NCI-H226 (cell line): ENCODE measurements at places on chromosomes 4 and X.

DNA sequence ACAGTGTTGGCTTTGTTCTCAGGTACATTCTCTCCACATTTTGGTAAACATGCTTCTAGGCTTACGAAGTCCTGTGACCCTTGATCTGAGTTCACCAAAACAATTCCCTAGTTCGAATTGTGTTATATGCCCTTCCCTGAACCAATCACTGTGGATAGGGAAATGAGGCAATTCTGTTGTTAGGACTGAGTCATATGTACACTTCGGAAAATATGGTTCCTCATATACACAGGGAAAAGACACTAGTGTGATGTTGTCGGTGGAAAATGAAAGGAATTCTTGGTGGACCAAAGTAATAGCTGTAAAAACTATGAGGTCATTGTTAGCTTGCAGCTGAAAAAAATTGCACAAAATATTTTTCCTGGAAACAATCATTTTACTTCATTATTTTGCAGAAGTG, 46.6 kb upstream of the MAGEC2 start:
- no peak for DNase-seq

DNA sequence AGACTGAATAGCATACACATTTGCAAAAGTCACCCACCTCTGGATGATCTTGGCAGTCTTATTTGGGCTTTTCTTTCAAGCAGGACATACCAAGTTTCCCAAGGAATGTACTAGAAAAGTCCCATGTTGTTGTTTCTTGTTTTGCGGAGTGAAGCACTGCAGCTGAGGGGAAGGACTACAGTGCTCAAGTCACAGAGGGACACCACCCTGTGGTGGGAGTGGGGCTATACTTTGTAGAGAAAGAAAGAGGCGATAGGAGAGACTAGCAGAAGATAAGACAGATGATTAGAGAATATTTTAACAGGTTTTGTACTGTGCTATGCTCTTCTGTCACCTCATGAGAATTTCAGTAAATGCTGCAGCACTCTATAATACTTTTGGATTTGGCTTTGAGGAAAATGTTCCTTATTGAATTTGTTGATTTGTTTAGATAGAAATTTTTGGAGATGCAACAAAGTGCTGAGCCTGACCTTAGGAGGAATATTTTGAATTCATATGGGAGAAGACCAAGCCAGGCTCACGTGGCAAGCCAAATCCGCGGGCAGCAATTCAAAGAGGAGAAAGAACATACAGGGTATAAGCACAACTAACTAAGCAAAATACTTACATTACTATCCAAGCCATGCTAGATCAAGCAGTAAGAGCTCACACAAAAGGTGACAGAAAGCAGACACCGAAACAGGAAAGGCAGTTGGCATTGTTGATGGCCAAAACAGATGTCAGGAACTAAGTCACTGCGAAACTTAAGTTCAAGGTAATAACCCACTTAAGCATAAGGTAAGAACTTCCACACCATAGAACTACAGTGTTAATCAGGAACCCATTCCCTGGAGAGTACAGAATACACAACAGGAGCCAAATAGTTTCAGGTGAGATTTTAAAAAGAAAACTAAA, 280.3 kb upstream of the INTU start:
- no peak for DNase-seq

GRCh38 chrX:17689971-17690409, 47.3 kb upstream of the SCML1 start:
- peak; percentile 10 for DNase-seq

GRCh38 chr4:118810991-118811764, 24.7 kb downstream of the SEC24D start:
- no peak for DNase-seq

GRCh38 chr4:105025263-105026017, 121.2 kb upstream of the TET2 start:
- DNase-seq, result no peak

GRCh38 chrX:16771483-16772398, 14.5 kb upstream of the TXLNG start:
- DNase-seq, result peak; percentile 53

- DNase-seq, result peak; percentile 11
Observed at GRCh38 chrX:20118065-20118824, 1.5 kb upstream of the MAP7D2 start.

- DNase-seq, result no peak
Observed at GRCh38 chrX:45347877-45348276, 147.2 kb upstream of the DIPK2B start.

DNA sequence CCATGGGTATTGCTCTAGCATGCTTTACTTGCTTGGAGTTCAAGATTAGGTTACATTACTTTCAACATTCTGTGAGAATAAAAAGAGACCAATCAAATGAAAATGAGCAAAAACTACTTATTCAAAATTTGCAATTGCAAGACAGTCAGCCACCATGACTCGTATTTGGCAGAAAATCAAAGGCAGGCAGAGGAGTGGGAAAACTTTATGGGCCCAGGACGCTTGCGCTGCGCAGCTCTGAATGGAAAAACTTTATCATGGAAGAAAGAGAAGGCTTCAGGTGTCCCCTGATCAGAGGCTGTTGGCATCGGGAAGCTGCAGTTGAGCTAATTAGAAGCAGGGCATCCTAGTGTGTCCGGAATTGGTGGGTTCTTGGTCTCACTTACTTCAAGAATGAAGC, 250.6 kb downstream of the USP46 start:
- DNase-seq, result no peak

DNA sequence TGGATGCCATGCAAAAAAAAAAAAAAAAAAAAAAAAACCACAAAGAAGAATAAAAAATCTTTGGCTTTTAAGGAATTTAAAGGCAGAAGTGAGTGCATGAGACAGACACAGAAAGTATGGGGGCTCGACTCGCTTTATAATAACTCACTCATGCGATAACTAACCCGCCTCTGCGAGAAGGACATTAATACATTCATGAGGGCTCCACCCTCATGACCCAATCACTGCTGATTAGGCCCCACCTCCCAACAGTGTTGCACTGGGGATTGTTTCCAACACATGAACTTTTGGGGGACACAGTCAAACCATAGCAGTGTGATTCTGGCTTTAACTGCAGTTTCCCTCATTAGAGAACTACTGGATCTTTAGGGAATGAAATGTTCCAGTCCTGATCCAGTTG, 78.1 kb downstream of the QDPR start:
- no peak for DNase-seq

DNA sequence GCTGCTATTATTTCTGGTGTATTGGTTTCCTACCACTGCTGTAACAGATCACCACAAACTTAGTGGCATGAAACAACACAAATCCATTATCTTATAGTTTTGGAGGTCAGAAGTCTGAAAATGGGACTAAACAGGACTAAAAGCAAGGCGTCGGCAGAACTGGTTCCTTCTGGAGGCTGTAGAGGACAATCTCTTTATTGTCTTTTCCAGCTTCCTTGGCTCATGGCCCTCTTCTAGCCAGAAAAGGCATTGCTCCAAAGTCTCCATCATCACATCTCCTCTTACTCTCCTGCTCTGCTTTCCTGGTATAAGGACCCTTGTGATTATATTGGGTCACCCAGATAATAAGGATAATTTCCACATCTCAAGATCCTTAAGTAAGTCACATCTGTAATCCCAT, 121.9 kb downstream of the CLCN4 start:
- no peak for DNase-seq

DNA sequence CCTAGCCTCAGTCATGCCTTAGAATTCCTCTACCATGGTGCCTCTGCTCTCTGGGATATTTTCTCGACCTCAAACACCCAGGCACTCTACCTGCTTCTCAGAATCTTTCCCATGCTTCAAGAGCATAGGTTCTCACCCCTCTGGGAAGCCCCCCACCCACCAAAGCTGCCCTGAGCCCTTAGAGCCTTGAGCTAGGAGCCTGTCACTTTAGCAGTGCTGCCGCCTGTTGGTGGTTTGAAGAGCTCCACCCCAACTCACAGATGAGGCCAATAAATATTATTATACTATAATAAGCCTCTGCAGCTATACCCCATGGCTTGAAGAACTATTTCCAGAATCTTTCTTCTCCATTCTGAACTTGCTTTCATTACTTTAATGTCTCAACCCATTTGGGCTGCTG, 109.7 kb downstream of the RTL5 start:
- no peak for DNase-seq

DNA sequence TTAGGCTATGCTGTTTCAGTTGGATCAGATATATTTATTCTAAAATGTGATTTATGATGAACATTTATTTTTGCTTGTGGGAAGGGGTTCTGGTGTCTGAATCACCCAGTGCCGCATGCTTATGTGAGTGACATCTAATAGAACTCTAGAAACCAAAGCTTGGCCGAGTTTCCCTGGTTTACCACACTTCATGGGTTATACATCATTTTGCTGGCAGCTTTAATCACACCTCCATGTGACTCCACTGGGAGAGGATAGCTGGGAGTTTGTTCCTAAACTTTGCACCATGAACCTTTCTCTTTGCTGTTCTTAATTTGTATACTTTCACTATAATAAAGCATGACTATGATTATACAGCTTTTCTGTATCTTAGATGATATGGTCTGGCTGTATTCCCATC, 382.9 kb downstream of the INPP4B start:
- DNase-seq, result peak; percentile 74

DNA sequence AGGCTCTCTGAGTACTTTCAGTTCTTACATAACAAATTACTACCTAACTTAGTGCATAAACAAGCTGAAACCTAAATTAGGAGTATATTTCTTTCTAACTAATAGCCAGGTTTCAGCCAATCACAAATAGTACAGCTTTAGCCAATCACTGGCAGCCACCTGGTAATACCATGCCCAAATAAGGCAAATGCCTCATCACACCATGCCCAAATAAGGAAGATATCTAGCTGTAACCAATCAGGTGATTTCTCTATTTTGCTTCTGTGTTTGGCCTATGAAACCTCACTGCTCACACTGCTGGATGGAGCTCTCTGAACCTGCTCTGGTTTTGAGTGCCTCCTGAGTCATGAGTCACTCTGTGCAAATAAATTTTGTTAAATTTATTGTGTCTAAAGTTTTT, 113.5 kb downstream of the DDIT4L start:
- DNase-seq, result no peak

- no peak for DNase-seq
Observed at GRCh38 chr4:137609718-137610430, 77.6 kb upstream of the PCDH18 start.

GRCh38 chr4:107600983-107601382, 119.1 kb downstream of the PAPSS1 start:
- DNase-seq, result no peak

- no peak for DNase-seq
Observed at GRCh38 chrX:125132274-125132673, 187.4 kb upstream of the TEX13C start.

DNA sequence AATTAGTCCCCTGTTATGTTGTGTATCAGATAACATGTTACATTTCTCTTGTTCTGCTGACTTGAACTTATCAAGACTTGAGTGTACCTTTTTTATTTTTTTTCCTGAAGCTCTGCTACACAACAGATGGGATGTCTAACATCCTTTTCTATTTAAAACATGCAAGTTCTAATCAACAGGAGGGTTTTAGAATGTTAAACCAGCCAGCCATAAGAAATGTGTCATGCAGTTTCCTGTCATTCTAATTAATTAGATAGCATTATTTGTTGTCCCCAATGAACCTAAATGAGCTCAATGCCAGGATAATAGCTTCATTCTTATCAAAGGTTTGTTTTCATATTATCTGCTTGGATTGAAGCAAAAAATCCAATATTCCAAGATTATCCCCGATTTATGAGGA, 958.2 kb downstream of the PCDH7 start:
- no peak for DNase-seq

DNA sequence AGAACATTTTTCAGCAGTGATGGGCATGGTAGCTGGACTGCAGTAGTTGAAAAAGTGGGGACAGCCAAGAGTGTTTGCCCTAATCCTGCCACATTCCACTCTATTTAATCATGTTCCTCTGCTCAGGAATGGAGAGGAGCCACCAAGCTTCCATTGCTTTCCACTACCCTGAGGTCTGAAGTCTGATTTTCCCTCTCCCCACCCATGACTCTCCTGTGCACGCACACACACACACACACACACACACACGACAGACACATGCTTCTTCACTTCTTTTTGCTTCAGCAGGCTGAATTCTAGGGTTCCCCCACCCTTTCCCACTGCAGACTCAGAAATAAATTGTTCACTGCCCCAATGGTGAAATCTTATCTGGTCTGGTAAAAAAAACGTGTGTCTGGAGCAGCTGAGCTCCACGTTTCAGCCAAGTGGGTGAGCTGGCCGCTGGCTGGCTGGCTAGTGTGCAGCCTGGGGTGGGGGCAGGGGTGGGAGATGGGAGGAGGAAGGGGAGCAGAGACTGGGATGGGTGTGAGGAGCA, 142.7 kb upstream of the NALF2 start:
- peak; percentile 43 for DNase-seq

DNA sequence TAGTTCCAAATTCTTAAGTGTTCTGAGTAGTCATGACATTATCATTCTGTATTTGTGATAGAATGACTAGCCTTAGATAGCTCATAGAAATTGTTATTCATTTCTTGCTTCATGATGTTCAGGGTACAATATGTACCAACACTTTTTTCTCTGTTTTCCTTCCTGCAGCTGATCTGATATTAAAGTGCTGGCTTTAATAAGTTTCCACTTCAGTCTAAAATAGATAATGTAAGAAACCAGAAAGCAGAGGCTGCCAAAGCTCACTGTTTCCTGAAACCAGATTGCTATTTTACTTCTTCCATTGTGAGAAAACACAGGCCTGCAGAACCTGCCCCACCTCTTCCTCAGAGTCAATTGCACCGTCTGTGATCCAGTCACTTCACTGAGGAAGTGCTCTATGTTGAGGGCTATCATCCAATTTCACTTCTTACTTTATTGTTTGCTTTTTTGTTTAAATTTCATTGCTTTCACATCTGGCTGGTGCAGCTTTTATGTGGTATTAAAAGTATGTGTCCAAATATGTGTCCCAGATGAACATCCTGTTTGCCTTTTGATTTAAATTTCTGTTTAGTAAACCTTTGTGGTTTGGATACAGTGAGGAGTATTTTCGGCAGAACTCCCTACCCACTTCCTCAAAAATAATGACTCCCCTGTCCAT, 652.1 kb downstream of the ANKRD50 start:
- DNase-seq, result no peak

- peak; percentile 59 for DNase-seq
Observed at GRCh38 chrX:43065978-43066377, 288.0 kb upstream of the PPP1R2C start.

- DNase-seq, result no peak
Observed at GRCh38 chr4:28351826-28352225, 1491.2 kb downstream of the STIM2 start.

- no peak for DNase-seq
Observed at GRCh38 chrX:13345037-13345436, 25.2 kb upstream of the ATXN3L start.

DNA sequence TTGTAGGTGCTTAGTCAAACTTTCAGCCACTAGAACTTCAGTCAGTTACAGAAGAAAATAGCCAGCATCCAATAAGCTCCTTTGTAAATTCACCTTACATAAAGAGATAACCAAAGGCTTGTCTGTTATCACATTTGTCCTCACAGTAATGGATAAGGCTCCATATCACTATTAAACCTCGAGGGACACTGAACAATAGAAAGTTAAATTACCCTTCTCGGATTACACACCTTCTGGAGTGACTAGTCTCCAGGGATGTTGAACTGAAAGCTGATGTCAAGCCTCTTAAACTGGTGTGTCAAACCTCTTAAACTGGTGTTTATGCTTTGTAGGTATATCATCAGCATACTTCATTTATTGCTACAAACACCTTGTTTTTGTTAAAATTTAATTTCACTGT, 639.0 kb downstream of the CENPC start:
- DNase-seq, result no peak
